Naive B cell (primary cell): ENCODE measurements at places on chromosomes 11 and 22. TPM values are rescaled to one million over a fixed set of nuclear protein-coding genes. Genes with fewer than 3 reads are reported as not detected.
A peak's percentile ranks its signal among the peaks of the same experiment; 100 is the strongest.

DNA sequence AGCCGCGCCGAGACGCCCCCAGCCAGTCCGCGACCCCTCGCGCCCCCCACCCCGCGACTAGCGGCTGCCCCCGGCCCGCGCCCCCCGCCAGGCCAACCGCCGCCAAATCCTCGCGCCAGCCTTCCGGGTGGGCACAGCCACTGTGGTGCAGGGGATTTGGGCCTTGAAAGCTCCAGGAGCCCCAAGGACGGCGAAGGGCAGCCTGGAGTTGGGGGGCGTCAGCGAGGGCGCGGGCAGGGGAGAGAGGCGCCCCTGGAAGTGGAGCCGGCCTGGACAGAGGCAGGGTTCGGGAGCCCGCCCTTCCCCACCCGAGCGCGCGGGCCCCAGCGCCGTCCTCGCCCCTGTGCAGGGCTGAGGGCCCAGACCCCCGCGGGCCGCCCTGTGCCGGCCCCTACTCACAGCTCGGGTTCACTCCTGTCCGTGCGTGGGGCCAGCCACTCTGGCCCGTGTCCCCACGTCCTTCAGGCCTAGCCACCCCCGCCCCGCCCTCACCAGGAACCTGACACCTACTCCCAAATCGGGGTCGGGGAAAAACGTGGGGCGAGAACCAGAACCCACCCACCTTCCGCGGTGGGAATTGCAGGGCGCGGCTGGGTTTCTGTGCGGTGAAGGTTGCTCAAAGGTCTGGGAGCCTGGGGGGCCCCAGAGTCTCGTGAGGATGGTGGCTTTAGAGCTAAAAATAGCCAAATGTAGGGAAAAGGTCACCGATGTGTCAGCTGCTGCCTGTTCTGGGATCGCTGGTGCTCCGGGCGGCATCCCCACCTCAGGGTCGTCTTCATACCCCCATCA is at the start of gene CPT1B:
Gene CPT1B (minus strand): TSS at position 441 of the 789 bp plus-strand sequence. CDS start 512 bp downstream, outside the sequence.
- H3K27me3 ChIP-seq = no peaks in the 10 kb centered on the region
- no peak within 1 kb of the TSS for H3K4me3 ChIP-seq
- H3K36me3 ChIP-seq = no peaks in the 10 kb centered on the region
- DNase-seq = no peak
- peaks cover 29% of the 10 kb centered on the region for H3K4me1 ChIP-seq

GRCh38 chr11:105609341-105609781 is 512 bp upstream of the GRIA4 start:
- H3K4me1 ChIP-seq = peaks cover 9% of the 10 kb centered on the region
- no peak for DNase-seq
- H3K4me3 ChIP-seq = peak overlapping the region; percentile 60
- peaks cover 38% of the 10 kb centered on the region for H3K27me3 ChIP-seq

DNA sequence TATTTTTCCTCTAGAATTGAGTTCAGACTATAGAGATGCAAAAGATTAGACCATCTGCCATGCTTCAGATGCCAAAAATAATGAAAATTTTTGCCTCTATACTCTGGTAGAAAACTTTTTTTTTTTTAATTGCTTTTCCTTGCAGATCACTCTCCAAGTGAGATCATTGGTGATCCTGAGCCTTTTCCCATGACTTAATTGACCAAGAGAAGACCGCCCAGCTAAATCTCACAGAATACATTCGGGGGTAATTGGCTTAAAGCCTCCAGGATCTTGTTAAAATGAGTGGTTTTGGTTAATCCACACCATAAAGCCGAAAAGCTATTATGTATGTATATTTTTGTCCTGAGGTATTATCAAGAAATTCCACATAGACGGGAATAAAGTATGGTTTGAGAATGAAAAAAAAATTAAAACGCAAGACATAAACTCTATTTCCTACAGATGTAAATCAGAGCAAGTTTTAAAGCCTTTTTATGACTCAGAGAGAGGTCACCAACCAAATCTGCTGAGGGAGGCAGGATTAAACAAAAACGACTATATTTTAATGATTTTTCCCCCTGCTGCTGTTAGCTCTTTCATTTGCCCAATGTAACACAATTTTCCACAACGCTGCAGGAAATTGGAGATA is 64.0 kb downstream of the PARVA start:
- no peak overlapping the region for H3K27ac ChIP-seq
- peaks cover 5% of the 10 kb centered on the region for H3K27me3 ChIP-seq
- no peak overlapping the region for H3K4me3 ChIP-seq
- no peak for DNase-seq
- H3K36me3 ChIP-seq = no peaks in the 10 kb centered on the region
- H3K4me1 ChIP-seq = no peaks in the 10 kb centered on the region

GRCh38 chr11:132988411-132988810 is 543.9 kb downstream of the OPCML start:
- no peaks in the 10 kb centered on the region for H3K4me1 ChIP-seq
- H3K27ac ChIP-seq = no peak overlapping the region
- H3K36me3 ChIP-seq = no peaks in the 10 kb centered on the region
- DNase-seq = no peak
- peaks cover 4% of the 10 kb centered on the region for H3K27me3 ChIP-seq

OR52B6 gene
- not detected for polyA plus RNA-seq
